ENCODE measurements at places on chromosomes 12 and 14.
A peak's percentile ranks its signal among the peaks of the same experiment; 100 is the strongest.

- no peak for DNase-seq
These were observed 1300.5 kb upstream of the TMEM132C start for GRCh38 chr12:126966498-126966897.

GRCh38 chr12:91384366-91384765 lies 201.7 kb upstream of the DCN start:
- no peak for DNase-seq

DNA sequence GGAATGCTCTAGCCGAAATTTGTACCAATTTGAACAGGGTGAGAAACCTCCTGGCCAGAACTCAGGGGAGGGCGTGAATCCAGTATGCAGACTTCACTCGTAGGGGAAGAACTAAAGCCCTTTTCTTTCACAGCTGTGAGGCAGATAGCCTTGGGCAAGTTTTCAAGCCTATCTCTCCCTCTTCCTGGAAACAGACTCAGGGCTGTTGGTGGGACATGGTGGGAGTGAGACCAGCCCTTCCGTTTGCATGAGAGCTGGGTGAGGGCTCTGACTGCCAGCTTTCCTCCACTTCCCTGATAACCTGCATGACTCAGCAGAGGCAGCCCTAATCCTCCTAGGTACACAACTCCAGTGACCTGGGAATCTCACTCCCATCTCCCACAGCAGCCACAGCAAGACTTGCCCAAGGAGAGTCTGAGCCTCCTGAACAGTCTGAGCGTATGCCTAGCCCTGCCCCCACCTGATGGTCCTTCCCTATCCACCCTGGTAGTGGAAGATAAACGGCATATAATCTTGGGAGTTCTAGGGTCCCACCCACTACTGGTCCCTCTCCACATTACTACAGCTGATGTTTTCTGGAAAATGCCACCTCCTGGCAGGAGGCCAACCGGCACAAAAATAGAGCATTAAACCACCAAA lies 170.1 kb upstream of the AMIGO2 start:
- no peak for DNase-seq

DNA sequence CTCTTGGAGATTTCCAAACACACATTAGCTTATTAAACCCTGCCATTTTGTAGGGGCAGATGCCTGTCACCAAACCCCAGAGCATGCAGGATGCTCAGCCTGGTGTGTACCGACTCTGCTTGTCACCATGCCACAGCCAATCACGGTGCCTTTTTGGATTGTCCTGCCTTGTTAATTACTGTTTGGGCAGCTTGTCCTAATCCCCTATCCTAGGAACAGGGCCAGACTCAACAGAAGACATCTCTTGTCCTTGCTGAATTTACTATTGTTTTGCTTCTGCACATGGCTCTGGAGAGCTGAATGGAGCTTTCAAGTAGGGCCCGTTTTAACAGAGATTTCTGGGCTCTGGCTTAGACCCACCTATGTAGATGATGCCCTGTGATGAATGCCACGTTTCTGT lies 388.5 kb downstream of the AACS start:
- no peak for DNase-seq

GRCh38 chr12:127381043-127381668 lies 885.8 kb upstream of the TMEM132C start:
- no peak for DNase-seq

- DNase-seq = no peak
These were observed 15.8 kb downstream of the FAM222A start for GRCh38 chr12:109729371-109729781.

DNA sequence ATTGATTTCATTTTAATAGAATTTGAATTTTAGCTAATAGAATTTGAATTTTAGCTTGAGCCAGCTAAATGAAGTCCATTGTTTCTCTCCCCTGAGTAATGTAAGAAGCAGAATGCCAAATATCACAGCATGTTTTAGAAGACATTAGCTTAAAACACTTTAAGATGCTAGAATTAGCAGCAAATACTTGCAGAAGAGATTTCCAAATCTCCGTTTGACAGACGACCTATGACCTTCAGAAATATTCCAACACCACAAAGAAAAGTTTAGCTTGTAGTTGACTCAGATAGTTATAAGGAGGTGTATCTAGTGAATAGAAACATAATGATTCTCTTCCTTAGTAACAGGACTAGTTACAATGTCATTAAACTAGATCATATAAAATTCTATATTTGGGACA lies 51.7 kb upstream of the MYF6 start:
- DNase-seq = no peak

- no peak for DNase-seq
These were observed 26.4 kb upstream of the RASSF3 start for GRCh38 chr12:64583771-64584421.

GRCh38 chr12:29528161-29528560 lies 30.7 kb upstream of the OVCH1 start:
- no peak for DNase-seq

- DNase-seq = no peak
These were observed at the start of gene KLHL33 for GRCh38 chr14:20435582-20436362. Gene KLHL33 (minus strand): TSS chr14:20436166. CDS start chr14:20435811, 355 bp downstream.

DNA sequence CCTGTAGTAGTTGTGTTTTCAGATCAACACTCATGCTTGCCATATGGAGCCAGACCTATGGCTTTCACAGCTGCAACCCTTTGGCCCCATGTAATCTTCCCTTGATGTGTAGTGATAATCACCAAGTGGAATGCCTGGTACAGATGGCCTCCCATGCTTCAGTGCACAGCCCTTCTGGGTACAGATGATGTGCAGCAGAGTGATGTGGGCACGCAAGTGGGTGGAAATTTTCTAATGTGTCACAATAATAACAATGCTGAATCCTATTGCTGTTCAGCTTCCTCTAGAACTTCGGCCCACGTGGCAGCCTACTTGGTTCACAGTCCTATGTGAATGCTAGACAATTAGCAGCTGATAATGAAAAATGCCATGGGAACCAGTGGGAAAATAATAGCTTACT lies 188.1 kb downstream of the SNAPC1 start:
- DNase-seq = no peak

GRCh38 chr14:23041729-23042128 lies 283 bp upstream of the PSMB11 start:
- DNase-seq = no peak

DNA sequence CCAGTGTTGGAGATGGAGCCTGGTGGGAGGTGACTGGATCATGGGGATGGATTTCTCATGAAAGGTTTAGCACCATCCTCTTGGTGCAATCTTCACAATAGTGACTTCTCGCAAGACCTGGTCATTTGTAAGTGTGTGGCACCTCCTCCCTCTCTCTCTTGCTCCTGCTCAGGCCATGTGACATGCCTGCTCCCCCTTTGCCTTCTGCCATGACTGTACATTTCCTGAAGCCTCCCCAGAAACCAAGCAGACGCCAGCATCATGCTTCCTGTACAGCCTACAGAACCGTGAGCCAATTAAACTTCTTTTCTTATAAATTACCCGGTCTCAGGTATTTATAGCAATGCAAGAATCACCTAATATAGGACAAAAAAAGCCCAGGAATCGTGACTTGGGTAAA lies 171.0 kb upstream of the FOXN3 start:
- no peak for DNase-seq

DNA sequence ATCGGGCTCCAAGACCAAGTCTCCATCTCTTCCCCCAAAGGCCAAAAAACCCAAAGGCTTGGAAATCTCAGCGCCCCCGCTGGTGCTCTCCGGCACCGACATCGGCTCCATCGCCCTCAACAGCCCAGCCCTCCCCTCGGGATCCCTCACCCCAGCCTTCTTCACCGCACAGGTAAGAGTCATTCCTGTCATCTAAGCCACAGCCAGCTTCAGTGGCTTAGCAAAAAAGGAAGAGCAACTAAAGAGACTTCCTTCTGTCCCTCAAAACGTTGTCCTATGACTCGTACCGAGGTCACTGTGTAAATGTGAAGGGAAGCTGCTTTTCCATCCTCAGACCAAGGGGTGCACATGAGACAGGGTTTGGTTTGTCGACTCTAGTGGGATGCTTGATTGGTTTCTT lies 53.4 kb downstream of the ELK3 start:
- no peak for DNase-seq

GRCh38 chr14:74571901-74572725 lies 39.9 kb downstream of the LTBP2 start:
- peak; percentile 96 for DNase-seq

DNA sequence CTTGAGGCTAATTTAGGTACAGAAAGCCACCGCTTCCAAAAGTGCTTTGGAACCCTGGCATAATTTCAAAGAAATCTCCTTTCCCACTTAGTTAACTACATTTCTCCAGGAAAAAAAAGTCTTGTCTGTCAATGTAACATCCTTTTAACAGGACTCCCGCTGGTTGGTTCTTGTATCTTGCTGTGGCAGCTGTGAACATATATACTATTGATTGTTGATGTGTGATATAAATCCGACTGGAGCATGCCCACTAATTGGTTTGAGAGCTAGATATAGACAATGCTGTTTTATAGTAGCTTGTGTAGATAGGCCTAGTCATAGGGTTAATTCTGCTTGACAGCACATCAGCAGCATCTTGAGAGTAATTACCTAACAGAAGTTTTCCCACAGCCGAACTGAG lies 89.6 kb downstream of the MSRB3 start:
- no peak for DNase-seq
